ENCODE measurements at places on chromosomes 12 and 14.

DNA sequence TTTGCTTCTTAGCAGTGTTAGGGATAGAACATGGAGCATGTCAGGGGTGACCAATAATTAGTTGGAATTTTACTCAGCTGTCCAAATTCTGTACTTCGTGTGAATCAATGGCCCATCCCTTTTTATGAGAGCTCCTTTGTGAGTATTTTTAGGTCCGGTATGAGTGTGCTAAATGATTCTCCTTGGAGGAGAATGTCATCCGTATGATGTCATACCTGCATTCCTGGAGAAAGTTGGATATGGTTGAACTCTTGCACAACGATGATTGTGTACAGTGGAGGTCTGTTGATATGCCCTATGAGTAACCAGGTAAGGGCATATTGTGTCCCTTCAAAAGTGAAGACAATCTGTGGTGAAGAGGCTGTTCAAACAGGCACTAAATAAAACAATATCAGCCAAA is 400.8 kb downstream of the GXYLT1 start:
- no peaks in the 10 kb centered on the region for H3K27me3 ChIP-seq
- no peak for DNase-seq
- no peaks in the 10 kb centered on the region for H3K36me3 ChIP-seq
- no peak overlapping the region for H3K27ac ChIP-seq

GRCh38 chr12:20716037-20716436 is 20.9 kb downstream of the SLCO1C1 start:
- no peaks in the 10 kb centered on the region for H3K4me1 ChIP-seq
- no peak overlapping the region for H3K27ac ChIP-seq
- no peak overlapping the region for H3K4me3 ChIP-seq
- H3K27me3 ChIP-seq = no peaks in the 10 kb centered on the region

DNA sequence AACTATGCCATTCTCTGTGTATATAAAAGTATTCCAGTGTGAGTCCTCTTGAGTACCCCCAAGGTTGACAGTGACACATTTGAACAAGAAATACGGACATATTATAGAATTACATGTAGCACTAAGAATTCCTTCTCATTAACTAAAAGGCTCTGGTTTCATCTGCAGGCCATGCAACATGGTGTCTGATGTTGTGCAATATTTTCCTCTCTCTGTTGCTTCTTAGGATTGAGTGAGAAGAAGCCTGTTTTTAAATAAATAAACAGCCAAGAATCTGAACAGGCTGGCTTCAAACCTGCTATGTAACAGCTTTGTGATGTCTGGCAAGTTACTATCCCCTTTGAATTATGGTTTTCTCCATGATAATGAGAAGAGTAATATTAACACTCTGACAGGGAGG is 22.2 kb upstream of the CCER1 start:
- H3K27me3 ChIP-seq = no peaks in the 10 kb centered on the region
- H3K4me3 ChIP-seq = no peak overlapping the region
- no peaks in the 10 kb centered on the region for H3K36me3 ChIP-seq

DNA sequence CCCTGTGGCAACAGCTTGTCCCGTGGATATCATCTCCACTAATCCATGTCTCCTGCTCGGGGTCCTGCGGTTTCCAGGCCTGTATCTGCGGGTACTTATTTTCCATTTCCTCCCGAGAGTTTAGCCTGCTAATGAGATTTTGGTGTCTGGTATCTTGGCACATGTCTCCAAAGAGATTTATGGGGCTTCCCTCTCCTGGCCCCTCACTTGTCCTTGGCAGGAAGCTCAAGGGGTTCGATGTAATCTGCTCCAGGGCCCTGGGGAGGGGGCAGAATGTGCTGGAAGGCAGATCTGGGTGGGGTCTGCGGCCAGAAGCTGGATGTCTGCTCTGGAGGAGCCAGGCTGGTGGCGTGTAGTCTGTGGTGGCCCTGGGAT is 85.7 kb downstream of the KIF26A start:
- H3K4me1 ChIP-seq = peaks cover 56% of the 10 kb centered on the region
- peaks cover 13% of the 10 kb centered on the region for H3K27me3 ChIP-seq
- no peak for DNase-seq
- no peak overlapping the region for H3K27ac ChIP-seq
- H3K4me3 ChIP-seq = peak overlapping the region; percentile 21

DNA sequence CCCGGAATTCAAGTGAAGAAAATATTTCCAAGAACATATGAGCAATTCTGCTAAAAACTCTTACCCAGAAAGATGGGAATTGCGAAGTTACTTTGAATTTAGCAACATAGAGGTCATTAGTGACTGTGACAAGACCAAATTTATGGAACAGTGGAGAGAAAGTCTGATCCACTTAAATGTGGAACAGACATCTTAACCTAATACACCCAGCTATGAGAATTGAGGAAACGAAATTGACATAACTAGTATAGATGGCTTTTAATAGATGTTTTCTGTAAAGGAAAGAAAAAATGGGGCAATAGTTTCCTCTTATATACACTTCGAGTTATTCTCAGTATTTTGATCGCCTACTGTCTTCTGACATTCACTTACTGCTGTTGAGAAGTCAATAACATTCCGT is 4.6 kb downstream of the OVCH1 start:
- no peaks in the 10 kb centered on the region for H3K27me3 ChIP-seq
- DNase-seq = no peak
- H3K36me3 ChIP-seq = no peaks in the 10 kb centered on the region
- H3K4me3 ChIP-seq = no peak overlapping the region
- no peak overlapping the region for H3K27ac ChIP-seq
- no peaks in the 10 kb centered on the region for H3K4me1 ChIP-seq

- DNase-seq = no peak
- H3K27me3 ChIP-seq = no peaks in the 10 kb centered on the region
- H3K4me1 ChIP-seq = no peaks in the 10 kb centered on the region
- no peak overlapping the region for H3K4me3 ChIP-seq
- H3K36me3 ChIP-seq = no peaks in the 10 kb centered on the region
Observed at GRCh38 chr14:25396128-25396527, 346.2 kb upstream of the STXBP6 start.

DNA sequence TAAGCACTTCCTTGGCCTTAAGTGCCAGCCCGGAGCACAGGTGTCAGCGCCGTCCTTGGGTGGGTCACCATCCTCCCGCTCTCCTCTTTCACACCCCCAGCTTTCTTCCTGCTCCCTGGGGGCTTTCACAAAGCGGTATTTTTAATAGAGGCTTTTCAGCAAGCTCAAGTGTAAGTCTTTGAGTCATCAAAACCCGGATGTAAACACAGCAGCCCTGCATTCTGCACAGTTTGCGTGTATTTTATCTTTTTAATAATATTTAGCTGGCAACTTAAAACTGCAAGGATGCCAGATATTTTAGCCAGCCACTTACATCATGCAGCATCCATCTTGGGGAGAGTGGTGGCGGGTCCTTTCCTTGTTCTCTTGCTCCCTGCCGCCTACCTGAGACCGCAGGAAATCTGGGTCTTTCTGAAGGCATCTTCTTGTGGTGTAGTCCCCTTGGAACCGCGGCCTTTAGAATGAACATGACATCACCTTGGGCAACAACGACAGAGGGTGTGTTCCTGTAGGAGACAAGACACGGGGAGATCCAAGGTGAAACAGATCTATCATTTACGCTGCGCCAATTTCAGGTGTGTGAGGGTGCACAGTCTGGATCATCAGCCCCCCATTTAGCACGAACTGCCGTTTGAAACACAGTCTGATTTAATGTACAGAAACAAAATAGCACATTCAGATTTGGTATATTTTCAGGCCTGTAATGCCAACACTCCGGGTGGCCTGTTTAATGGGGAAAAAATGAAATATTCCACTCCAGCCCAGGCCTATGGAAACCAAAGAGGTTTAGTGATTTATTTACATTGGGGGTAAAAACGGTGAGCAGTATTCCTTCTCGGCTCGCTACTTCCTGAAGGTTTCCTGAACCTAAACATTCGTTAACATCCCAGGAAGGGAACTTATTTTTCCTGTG is 12.5 kb upstream of the IRF2BPL start:
- peak overlapping the region; percentile 98 for H3K27ac ChIP-seq
- DNase-seq = no peak
- H3K27me3 ChIP-seq = no peaks in the 10 kb centered on the region
- no peaks in the 10 kb centered on the region for H3K36me3 ChIP-seq

- H3K27ac ChIP-seq = no peak overlapping the region
- H3K36me3 ChIP-seq = no peaks in the 10 kb centered on the region
- H3K4me3 ChIP-seq = no peak overlapping the region
Observed at GRCh38 chr14:28254768-28255167, 511.8 kb upstream of the FOXG1 start.

GRCh38 chr14:58296726-58297125 is 1.6 kb upstream of the ARID4A start:
- H3K27ac ChIP-seq = peak overlapping the region; percentile 100
- H3K4me1 ChIP-seq = peaks cover 2% of the 10 kb centered on the region
- H3K27me3 ChIP-seq = no peaks in the 10 kb centered on the region
- peaks cover 22% of the 10 kb centered on the region for H3K36me3 ChIP-seq
- H3K4me3 ChIP-seq = peak overlapping the region; percentile 93

DNA sequence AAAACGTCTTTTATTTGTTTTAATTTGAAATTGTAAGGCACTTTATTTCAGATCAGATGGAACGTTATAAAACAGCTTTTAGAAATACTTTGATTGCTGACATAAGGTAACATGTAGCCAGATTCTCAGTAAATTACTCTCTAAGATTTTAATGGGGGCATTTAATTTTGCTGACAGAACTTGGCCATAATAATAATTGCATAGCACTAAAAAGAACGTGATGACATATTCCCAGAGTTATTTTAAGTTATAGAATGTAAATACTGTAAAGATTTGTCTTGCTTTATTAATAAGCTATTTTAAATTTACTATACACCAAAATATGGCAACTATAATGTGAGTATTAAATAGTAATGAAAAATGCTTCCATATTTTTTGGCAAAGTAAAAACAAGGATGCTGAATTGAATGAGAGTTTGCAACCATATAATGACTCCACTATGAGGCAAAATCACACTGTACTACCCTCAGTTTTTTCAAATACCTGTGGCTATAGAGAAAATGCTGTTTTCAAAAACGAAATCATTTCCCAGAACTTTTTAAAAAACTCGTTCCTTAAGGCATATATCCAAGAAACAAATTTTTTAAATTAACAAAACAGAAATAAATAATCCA is 876 bp downstream of the LUM start:
- H3K27ac ChIP-seq = no peak overlapping the region
- H3K4me3 ChIP-seq = peak overlapping the region; percentile 18
- H3K4me1 ChIP-seq = no peaks in the 10 kb centered on the region
- H3K36me3 ChIP-seq = no peaks in the 10 kb centered on the region

- H3K36me3 ChIP-seq = no peaks in the 10 kb centered on the region
- DNase-seq = no peak
- no peak overlapping the region for H3K4me3 ChIP-seq
- H3K4me1 ChIP-seq = peaks cover 7% of the 10 kb centered on the region
- H3K27ac ChIP-seq = no peak overlapping the region
- no peaks in the 10 kb centered on the region for H3K27me3 ChIP-seq
Observed at GRCh38 chr14:70771781-70772212, 37.5 kb downstream of the MAP3K9 start.

DNA sequence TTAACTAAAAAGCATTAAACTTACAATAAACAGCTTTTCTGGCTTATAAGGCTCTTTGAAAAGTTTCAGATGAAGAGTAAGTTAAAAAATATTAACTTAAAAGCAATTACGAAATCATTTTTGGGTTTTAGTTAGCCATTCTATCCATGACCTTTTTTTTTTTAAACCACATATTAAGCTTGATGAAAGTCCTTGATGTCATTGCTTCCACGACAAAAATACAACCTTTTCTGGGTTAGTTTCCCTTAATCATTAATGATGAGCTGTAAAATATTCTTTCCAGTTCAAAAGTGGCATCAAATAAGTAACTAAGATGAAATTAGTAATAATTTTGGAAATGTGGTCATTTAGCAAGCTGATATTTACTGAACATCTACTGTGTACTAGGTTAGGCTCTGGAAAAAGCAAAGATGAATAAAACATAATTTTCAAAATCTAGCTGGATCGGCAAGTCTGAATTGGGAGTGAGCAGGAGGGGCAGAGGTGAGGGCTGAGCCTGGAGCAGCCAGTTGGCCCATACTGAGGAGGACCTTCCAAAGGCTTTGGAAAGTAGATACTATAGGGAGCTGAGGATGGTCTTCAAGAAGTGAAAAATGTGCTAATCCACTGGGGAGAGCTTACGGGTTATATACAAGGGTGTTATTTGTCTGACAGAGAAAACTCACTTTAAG is 345.2 kb downstream of the ZFP36L1 start:
- no peaks in the 10 kb centered on the region for H3K27me3 ChIP-seq
- H3K27ac ChIP-seq = no peak overlapping the region
- peaks cover 9% of the 10 kb centered on the region for H3K4me1 ChIP-seq
- H3K36me3 ChIP-seq = no peaks in the 10 kb centered on the region
- no peak overlapping the region for H3K4me3 ChIP-seq

DNA sequence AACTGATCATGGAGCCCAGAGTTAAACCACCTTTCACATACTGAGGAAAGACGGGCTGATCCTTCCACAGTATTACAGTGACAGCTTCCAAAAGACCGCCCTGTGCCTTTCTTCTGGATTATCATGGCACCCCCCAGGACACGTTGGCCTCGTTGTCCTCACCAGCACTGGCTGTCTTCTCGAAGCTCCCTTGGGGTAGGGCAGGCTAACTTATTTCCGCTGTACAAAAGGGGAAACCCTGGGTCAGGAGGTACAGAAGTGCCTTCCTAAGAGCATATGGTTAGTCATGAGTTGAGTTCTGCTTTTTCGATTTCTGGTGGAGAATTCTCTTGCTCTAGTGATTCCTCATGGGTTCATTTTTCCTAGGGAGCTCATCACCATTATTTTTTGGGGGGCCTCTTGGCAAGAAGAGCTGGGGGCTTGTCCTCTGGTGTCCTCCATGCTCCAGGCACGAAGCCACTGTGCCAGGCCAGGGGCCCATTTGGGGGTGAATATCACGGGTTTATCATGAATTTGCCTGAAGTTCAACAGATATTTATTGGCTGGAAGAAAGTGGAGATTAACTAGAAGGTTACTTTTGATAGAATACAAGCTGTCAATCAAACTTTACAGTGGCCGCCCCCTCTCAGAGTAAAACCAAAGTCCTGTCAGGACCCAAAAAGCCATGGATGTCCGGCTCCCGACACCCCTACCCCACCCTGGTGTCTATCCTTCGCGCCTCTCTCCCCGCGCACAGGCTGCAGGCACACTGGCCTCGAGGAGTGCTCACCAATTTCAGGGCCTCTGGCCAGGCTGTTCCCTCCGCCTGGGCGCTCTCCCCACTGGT is 8.8 kb upstream of the TRAF3 start:
- H3K4me3 ChIP-seq = no peak overlapping the region
- H3K4me1 ChIP-seq = no peaks in the 10 kb centered on the region
- H3K27ac ChIP-seq = no peak overlapping the region
- DNase-seq = no peak
- H3K27me3 ChIP-seq = no peaks in the 10 kb centered on the region
- no peaks in the 10 kb centered on the region for H3K36me3 ChIP-seq

- no peak overlapping the region for H3K27ac ChIP-seq
- H3K4me1 ChIP-seq = no peaks in the 10 kb centered on the region
- no peak overlapping the region for H3K4me3 ChIP-seq
- H3K27me3 ChIP-seq = no peaks in the 10 kb centered on the region
- no peaks in the 10 kb centered on the region for H3K36me3 ChIP-seq
- DNase-seq = no peak
Observed at GRCh38 chr12:67107751-67108269, 161.3 kb upstream of the CAND1 start.
